ENCODE measurements at places on chromosomes 13 and 19. TPM values are rescaled to one million over a fixed set of nuclear protein-coding genes. Genes with fewer than 3 reads are reported as not detected.

Gene ZNF530
- 6.8 TPM for polyA plus RNA-seq

Gene IRF2BP1
- polyA plus RNA-seq, result 16.5 TPM

Gene MEIOSIN
- not detected for polyA plus RNA-seq

Gene FCAR
- polyA plus RNA-seq, result 0.11 TPM

Gene RASIP1
- 15.8 TPM for polyA plus RNA-seq

Gene FOSB
- 13.6 TPM for polyA plus RNA-seq

Gene NKG7
- polyA plus RNA-seq, result 2.7 TPM

Gene SIAH3
- polyA plus RNA-seq, result 0.97 TPM

Gene ZNF626
- 25.6 TPM for polyA plus RNA-seq

Gene LHFPL6
- polyA plus RNA-seq, result 33.0 TPM

Gene ZNF723
- 0.14 TPM for polyA plus RNA-seq

Gene NAPSA
- polyA plus RNA-seq, result 9.1 TPM

Gene SPIB
- polyA plus RNA-seq, result 0.46 TPM

Gene HIF3A
- 69.7 TPM for polyA plus RNA-seq

Gene IGFL1
- polyA plus RNA-seq, result not detected

Gene ISOC2
- polyA plus RNA-seq, result 48.6 TPM

Gene C19orf85
- polyA plus RNA-seq, result not detected

Gene JAK3
- 2.2 TPM for polyA plus RNA-seq

Gene HSH2D
- polyA plus RNA-seq, result 0.52 TPM

Gene ZNF442
- polyA plus RNA-seq, result 8.3 TPM

Gene HNRNPUL1
- polyA plus RNA-seq, result 192 TPM
